ENCODE measurements at places on chromosomes 2 and 18. TPM values are rescaled to one million over a fixed set of nuclear protein-coding genes. Genes with fewer than 3 reads are reported as not detected.

Gene SCYGR1
- total RNA-seq = not detected

Gene TUBA3E
- not detected for total RNA-seq

Gene SUPT7L
- 30.2 TPM for total RNA-seq

Gene DYNAP
- not detected for total RNA-seq

Gene SLC35F5
- 46.6 TPM for total RNA-seq

Gene CHMP3
- 86.3 TPM for total RNA-seq

Gene CYP26B1
- total RNA-seq = 1.1 TPM

Gene UBR3
- 27.7 TPM for total RNA-seq

Gene RAB27B
- not detected for total RNA-seq

Gene CFC1
- total RNA-seq = not detected

Gene DAW1
- total RNA-seq = 2.0 TPM

Gene ERBB4
- 0.74 TPM for total RNA-seq
